ENCODE measurements at places on chromosomes 12 and 14.

DNA sequence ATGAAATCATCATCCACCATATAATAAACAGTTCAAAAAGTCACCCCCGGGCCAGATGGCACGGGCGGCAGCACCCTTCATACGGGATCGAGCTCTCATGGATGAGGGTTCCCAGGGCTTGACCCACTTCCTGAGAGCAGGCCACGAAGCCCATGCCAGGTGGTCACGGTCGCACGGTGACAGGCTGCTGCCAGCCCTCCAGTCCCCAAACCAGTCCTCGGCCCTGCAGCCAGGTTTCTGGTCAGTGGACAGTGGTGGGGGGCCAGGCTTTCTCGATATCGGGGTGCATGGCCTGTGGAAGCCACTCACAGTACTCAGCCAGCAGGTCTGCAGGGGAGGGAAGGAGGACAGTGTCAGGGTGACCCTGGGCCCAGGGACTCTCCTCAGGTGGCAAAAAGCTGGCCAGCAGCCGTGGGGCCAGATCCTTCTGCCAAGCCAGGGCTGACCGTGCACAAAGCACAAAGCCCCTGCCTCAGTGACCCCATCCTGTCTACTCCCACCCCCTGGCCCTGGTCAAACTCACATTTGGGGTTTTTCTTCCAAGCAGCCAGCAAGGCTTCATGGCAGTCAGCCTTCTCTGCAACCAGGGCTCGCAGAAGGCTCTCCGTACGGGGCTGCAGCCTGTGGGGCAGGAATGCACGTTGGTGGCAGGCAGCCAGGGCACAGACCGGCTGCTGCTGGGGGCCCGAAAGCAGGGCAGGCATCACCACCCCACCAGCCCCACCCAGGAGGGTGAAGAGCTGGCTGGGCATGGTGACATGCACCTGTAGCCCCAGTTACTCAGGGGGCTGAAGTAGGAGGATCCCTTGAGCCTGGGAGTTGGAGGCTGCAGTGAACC is 33.3 kb upstream of the UBC start:
- no peak for DNase-seq

GRCh38 chr12:123519141-123520001 is 14.1 kb downstream of the RILPL1 start:
- no peak for DNase-seq

- DNase-seq = no peak
Measured at GRCh38 chr14:83347874-83348273, 1814.2 kb upstream of the SEL1L start.

GRCh38 chr14:93970965-93971634 is 5.3 kb downstream of the ASB2 start:
- no peak for DNase-seq

DNA sequence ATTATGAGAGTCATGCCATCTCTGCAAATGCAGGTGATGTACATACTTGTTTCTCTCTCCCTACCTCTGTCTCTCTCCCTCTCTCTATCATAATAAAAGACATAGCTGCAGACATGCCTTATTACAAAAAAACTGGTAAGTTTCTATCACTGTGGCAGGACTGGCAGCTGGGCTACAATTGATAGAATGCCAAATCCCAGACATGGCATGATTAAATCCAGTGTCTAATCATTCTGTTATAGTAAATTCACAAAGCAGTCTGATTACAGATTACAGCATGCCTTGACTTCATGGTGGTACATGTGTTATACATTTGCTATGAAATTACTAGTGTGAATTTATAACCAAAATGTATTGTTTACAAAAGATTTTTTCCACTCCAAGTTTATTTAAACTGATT is 854.7 kb downstream of the TMTC2 start:
- no peak for DNase-seq

- DNase-seq = no peak
Measured at GRCh38 chr14:91674911-91675310, 57.0 kb downstream of the CATSPERB start.

Data from Peyer's patch (tissue), 4 donors.